Stimulated activated CD4-positive, alpha-beta T cell treated with anti-CD3 and anti-CD28 coated beads, TNF-alpha, amount 100 ng/mL, for 1 hour (primary cell): ENCODE measurements at places on chromosomes 6 and 20.

GRCh38 chr6:33314943-33315792 is 1.3 kb upstream of the TAPBP start:
- DNase-seq = no peak

DNA sequence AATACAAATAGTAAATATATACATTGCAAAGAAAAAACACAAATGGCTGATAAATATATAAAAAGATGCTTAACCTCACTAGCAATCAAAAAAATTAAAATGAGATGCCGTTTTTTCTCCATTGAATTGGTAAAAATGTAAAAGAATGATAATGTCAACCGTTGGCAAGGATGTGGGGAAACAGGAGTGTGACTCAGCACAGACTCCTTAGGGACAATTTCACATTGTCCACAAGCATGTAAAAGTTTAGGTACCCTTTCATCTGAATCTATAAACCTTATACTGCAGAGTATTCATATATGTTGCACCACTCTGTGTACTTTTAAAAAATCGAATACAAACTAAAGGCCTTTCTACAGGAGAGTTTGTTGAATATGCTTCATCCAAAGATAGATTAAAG is 143.1 kb upstream of the RREB1 start:
- DNase-seq = no peak

GRCh38 chr6:6678811-6679210 is 90.3 kb downstream of the LY86 start:
- no peak for DNase-seq

- no peak for DNase-seq
These were observed 4.1 kb upstream of the SLC2A10 start for GRCh38 chr20:46705378-46705729.

GRCh38 chr6:2855061-2855519 is 13.4 kb upstream of the SERPINB1 start:
- DNase-seq = no peak

DNA sequence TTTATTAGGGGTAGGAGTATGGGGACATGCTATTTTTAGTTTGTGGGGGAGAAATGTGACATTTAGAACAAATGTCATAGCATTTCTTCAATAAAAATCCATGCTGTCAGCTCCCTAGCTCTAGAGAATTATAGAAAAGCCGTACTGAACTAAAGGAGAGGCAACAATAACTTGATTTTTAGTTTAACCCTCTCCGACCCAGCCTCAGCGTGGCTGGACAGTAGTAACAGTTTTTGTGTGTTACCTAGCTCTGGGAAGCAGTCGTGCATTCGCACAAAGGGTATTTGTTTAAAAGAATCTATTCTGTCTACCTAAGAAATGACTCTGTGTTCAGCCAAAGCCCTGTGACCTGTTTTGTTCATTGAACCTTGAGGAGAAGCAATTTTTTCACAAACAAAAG is 442.4 kb upstream of the SOX4 start:
- DNase-seq = no peak

GRCh38 chr6:170042123-170042522 is 248.8 kb downstream of the DLL1 start:
- DNase-seq = no peak

DNA sequence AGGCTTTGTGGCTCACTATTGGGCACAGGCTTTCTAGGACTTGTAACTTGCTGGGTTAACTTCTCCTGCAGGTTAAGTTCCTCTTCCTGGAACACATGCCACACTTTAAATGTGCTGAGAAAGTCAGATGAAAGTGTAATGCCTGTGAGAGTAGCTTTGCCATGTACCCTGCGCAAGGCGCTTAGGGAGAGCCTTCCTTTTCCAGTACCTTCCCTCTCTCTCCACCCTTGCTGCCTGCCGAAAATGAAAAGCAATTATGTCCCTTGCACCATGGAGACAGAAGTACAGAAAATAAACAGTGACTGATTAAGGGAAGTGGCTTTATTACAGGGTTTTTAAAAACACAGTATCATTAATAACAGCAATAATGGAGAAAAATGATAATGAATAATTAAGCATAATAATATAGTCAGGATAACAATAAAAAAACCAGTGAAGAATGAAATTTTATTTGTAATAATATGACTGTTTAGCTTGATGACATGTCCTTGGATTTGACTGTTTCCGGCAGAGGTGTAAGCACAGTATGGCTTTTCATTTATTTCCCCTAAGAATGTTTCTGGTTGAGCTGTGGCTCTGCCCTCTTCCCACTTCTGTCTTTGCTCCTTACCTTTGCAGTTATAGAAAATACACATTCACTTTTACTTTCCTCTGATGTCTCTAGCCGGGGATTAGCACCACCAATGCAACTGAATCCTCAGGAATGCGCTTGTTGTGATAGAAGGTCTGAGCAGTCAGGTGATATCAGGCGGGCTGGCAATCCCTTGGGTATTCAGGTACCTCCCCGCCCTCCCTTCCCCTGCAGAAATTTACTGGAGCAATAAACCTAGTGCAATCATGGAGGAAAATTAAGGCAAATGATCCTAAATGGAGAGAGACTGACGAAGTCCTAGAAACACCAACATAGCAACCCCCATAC is 472.3 kb upstream of the CITED2 start:
- DNase-seq = no peak

- no peak for DNase-seq
These were observed 300.2 kb upstream of the SYNCRIP start for GRCh38 chr6:85942844-85943243.

DNA sequence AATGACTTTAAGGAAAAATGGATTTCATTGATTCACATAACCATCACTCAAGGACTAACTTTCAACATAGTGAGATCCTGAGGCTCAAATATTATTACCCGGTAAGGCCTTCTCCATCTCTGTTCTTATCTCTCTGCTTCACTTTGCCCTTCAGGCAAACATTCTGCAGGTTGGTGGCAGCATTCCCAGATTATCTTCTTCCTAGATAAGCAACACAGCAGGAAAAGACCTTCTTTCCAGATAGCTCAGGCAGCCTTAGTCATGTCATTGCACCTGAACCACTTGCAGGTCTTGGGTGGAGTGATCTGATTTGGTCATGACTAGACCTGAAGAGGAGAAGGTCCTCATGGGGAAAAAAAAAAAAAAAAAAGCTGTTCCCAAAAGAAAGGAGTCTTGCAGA is 5.3 kb upstream of the HIVEP2 start:
- no peak for DNase-seq

DNA sequence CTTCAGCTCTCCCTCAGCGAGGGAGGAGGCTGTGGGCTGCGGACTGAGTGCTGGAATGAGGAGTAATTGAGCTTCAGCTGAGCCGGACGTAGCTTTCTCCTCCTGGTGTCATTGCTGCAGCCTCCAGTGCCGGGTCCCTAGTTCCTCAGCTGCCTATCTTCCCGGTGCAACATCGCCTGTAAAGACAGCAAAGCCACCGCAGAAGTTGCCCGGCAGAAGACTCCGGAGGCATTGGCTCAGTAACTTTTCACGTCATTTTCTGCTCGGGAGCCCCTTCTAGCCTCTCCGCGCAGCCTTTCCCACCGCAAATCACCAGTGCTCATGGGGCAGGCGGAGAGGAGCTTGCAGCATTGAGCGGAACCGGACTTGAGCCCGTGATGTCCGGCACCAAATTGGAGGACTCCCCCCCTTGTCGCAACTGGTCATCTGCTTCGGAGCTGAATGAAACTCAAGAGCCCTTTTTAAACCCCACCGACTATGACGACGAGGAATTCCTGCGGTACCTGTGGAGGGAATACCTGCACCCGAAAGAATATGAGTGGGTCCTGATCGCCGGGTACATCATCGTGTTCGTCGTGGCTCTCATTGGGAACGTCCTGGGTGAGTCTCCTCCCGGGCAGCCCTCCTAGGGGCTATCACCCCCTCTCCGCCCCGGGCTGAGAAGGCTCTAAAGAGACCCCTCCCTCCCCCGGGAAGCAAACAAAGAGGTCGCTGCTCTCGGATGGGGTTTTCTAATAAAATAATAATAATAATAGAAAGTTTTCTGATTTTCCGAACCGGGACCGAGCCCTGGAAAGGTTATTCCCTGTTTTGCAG is at the start of gene HCRTR2:
Gene HCRTR2 (plus strand): TSS at position 305 of the 816 bp plus-strand sequence. CDS start 73 bp downstream, at position 378.
- no peak for DNase-seq

DNA sequence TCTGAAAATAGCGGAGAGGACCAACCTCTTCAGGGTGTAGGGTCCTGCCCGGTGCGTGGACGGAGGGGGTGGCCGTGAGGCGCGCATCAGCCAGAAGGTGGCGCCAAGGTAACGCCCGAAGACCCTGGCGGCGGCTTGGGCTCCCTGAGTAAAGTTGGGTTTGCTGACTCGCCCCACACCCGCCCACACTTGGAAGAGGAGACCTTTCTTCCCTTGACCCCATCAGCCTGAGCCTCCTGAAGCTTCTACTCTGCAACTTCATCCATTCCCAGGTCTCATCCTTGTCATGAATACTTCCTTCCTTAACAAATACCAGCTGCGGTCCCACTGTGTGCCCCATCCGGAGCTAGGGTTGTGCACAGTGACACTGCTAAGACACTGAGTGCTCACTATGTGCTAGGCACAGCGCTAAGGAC is 14.6 kb downstream of the CD40 start:
- no peak for DNase-seq

GRCh38 chr6:154496793-154497517 is 13.5 kb downstream of the CNKSR3 start:
- DNase-seq = no peak

- no peak for DNase-seq
These were observed 297.6 kb upstream of the TCF21 start for GRCh38 chr6:133591275-133591674.
